NAMALWA (cell line): ENCODE measurements at places on chromosomes 1 and 21.
A peak's percentile ranks its signal among the peaks of the same experiment; 100 is the strongest.

- no peak for DNase-seq
Measured at GRCh38 chr1:102071451-102071850, 74.7 kb upstream of the OLFM3 start.

DNA sequence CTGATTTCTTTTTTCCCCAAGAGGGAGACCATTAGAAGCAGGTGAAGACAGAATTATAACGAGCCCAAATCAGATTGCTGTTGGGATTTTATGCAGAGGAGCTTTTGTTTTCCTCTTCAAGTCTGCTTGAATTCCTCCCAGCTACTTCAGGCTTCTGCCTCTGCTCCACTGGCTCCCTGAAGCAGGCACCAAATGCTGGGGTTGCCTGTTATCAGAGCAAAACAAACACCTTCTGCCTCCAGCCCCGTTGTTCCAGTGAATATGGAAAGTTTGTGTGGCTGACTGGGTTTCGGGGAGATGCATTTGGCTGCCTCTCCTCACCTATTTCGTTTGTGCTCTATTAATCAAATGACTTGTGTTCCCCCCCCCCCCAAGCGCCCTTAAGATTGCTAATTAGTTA is 209.2 kb downstream of the URB2 start:
- no peak for DNase-seq

DNA sequence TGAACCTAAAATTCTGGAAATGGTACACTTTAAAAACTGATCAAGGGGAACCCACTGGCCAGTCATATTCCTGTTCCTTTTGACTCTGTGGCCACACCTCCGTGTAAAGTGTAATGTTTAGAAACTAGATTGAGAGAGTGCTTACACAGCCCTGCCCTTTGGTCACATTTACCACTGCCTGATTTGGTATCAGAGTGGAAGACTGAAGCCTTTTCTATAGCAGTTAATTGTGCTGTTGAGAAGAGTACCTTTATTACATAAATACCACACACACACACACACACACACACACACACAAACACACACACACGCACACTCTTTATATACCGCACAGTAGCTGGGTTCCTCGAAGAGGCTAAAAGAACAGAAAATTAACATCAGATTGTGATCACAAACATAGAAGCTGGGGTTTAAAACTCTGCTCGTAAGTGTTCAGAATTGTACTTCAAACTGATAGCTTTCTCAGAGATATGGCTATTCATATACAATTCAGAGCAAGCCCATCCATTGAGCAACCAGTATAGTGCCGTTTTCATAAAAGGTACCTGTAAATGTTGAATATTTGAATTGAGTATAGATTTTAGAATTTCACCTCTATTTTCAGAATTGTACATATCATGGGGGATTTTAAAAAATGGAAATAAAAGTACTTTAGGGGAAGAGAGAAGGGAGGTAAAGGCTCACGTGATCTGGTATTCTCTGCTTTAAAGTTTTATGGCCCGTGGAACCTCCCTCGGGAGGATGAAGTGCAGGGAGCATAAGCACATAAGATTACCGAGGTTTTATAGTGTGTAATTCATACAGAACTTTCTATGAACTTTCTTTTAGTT is 37.5 kb downstream of the CAMTA1 start:
- no peak for DNase-seq

DNA sequence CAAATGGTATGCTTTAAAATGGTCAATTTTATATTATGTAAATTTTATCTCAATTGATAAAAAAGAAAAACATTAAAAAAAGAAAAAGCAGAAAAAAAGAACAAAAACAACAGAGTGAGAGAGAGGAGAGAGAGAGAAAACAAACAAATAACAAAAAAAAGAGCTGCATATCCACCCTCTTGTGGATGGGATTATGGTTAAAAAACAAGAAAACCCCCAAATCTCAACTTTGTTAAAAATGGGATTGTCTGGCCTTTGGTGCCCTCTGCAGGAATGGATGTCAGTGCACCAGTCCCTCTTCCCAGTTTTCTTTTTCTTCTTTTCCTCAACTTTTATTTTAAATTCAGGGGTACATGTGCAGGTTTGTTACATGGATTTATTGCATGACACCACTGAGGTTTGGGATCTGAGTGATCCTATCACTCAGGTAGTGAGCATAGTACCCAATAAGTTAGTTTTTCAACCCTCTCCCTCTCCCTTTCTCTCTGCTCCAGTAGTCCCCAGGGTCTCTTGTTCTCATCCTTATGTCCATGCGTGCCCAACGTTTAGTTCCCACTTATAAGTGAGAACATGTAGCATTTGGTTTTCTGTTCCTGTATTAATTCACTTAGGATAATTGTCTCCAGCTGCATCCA is 28.1 kb downstream of the RNF187 start:
- peak; percentile 48 for DNase-seq

GRCh38 chr1:79695138-79695537 is 688.6 kb upstream of the ADGRL4 start:
- no peak for DNase-seq

DNA sequence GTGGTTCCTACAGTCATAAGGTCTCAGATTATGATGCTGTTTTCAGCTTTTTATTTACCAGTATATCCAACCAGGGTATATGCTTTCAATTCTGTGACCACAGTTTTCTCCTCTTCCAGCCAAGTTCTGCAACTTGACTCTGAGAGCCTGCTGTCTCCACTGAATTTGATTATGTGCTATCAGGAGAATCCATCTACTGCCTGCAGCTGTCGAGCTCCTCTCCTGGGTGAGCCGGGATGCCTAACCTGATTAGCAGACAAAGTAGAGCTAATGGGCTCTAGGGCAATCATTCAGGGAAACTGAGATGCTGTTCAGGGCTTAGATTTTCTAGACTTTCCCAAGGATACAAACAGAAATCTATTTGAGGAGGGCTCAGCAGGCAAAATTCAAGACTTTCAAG is 271.5 kb upstream of the BEND5 start:
- DNase-seq: no peak
